Thoracic aorta (tissue), 2 donors: ENCODE measurements at places on chromosomes 2 and 18.

- no peak overlapping the region for H3K27ac ChIP-seq
- no peak for DNase-seq
- no peaks in the 10 kb centered on the region for H3K36me3 ChIP-seq
- H3K4me1 ChIP-seq: no peaks in the 10 kb centered on the region
- no peak overlapping the region for H3K4me3 ChIP-seq
- no peaks in the 10 kb centered on the region for H3K27me3 ChIP-seq
These were observed 95.3 kb upstream of the FANCL start for GRCh38 chr2:58336416-58336815.

GRCh38 chr2:56170988-56171387 is 12.8 kb upstream of the CCDC85A start:
- no peak overlapping the region for H3K4me3 ChIP-seq
- H3K36me3 ChIP-seq: no peaks in the 10 kb centered on the region
- H3K27me3 ChIP-seq: no peaks in the 10 kb centered on the region
- no peak overlapping the region for H3K27ac ChIP-seq

GRCh38 chr2:4618141-4618540 is 914.8 kb downstream of the DCDC2C start:
- no peak overlapping the region for H3K4me3 ChIP-seq
- no peak for DNase-seq
- H3K36me3 ChIP-seq: no peaks in the 10 kb centered on the region
- H3K27me3 ChIP-seq: no peaks in the 10 kb centered on the region

DNA sequence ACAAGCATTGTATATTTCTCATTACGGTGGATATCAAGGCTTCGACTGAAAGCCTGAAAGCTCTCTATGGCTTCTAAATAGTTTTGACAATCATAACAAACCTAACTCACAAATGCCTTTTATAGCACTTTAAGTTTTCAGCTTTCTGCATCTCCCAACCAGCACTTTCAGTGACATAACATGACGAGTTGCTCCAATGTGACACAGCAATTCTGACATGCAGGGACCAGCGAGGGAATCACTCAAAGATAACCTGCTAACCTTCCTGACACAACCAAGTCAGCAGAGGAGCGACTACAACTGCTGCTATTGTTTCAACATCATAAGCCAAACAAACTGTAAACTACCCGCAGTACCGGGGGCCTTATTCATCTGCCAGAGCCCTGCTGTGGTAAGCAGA is 95.7 kb upstream of the CDH20 start:
- DNase-seq: no peak
- no peak overlapping the region for H3K27ac ChIP-seq
- no peak overlapping the region for H3K4me3 ChIP-seq
- H3K4me1 ChIP-seq: no peaks in the 10 kb centered on the region
- H3K27me3 ChIP-seq: no peaks in the 10 kb centered on the region

DNA sequence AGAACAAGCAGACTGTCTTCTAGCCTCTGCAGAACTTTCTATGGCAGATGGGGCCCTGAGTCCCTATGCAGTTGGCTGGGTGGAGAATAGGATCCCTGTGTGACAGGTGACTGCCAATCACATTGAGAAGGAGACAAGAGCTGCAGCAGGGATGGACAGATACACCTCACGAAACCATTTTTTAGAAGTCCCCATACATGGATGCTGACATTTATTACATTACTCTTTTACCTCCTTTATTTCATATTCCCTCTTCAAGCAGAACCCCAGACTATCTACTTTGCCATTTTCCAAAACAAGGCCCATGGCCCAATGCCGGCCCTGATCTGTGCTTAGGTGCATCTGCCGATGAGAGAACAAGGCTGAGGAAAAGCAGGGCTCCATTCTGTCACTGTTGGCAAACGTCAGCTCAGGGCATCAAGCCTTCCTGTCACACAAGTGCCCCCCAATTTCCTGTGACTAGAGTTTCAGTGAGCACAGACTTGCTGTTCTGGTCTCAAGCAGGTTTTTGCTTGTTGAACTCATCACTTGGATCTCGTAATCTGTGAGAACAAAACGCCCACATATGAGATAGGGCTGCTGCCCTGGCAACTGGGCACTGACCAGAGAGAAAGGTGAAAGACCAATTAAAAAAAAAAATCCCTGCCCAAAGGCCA is 35.8 kb downstream of the LOXHD1 start:
- H3K36me3 ChIP-seq: no peaks in the 10 kb centered on the region
- no peak overlapping the region for H3K4me3 ChIP-seq
- DNase-seq: no peak

- DNase-seq: no peak
- peaks cover 6% of the 10 kb centered on the region for H3K4me1 ChIP-seq
- H3K36me3 ChIP-seq: no peaks in the 10 kb centered on the region
- H3K4me3 ChIP-seq: no peak overlapping the region
- no peaks in the 10 kb centered on the region for H3K27me3 ChIP-seq
- no peak overlapping the region for H3K27ac ChIP-seq
These were observed 257.2 kb upstream of the CHAC2 start for GRCh38 chr2:53510401-53510800.

DNA sequence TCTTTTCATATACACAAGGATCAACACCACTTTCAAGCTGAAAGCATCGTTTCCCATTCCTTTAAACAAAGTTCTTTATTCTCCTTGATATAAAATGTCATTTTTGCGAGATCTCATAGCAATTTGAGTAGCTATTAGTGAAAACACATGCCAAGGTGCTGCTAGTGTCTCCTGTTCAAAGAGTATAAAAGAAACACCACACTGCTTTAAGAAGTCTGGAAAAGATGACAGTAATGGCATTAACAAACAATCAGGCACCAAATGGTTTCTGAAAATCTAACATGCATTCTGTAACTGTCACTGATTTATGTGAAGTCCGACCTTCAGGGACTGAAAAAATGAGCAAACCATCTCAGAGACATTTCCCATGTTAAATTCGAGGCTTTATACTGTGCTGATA is 2.4 kb downstream of the CCBE1 start:
- no peak for DNase-seq
- H3K36me3 ChIP-seq: no peaks in the 10 kb centered on the region
- peaks cover 4% of the 10 kb centered on the region for H3K4me1 ChIP-seq
- no peak overlapping the region for H3K27ac ChIP-seq
- H3K27me3 ChIP-seq: no peaks in the 10 kb centered on the region

GRCh38 chr18:4831127-4831526 is 365.9 kb downstream of the AKAIN1 start:
- no peaks in the 10 kb centered on the region for H3K4me1 ChIP-seq
- H3K36me3 ChIP-seq: no peaks in the 10 kb centered on the region
- no peak overlapping the region for H3K4me3 ChIP-seq
- H3K27ac ChIP-seq: no peak overlapping the region
- H3K27me3 ChIP-seq: no peaks in the 10 kb centered on the region
- DNase-seq: no peak
